ENCODE measurements at places on chromosomes 1 and 21.

DNA sequence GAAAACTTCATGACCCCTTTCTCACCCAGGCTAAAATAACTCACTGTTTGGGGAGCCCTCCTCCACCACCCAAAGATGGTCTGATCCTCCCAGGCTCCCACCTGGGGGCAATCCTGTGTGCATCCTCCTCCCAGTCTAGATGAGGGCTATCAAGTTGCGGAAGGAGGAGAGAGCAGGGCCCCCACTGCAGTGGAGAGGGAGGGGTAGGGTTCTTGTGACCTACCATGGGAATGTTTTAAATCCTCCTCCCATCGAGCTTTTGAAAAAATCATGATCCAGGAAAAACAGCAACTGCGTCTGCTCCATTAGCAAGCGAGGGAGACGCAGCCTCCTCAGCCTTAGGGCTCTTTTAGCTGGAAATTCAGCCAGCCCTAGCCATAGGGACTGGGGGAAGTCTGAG, 80.0 kb downstream of the NAV1 start:
- DNase-seq = no peak

GRCh38 chr1:54520631-54521321, 27.3 kb upstream of the ACOT11 start:
- no peak for DNase-seq

- DNase-seq = no peak
Observed at GRCh38 chr1:179206812-179207211, 22.7 kb downstream of the ABL2 start.

- no peak for DNase-seq
Observed at GRCh38 chr1:162878000-162878596, 17.1 kb upstream of the CCDC190 start.

DNA sequence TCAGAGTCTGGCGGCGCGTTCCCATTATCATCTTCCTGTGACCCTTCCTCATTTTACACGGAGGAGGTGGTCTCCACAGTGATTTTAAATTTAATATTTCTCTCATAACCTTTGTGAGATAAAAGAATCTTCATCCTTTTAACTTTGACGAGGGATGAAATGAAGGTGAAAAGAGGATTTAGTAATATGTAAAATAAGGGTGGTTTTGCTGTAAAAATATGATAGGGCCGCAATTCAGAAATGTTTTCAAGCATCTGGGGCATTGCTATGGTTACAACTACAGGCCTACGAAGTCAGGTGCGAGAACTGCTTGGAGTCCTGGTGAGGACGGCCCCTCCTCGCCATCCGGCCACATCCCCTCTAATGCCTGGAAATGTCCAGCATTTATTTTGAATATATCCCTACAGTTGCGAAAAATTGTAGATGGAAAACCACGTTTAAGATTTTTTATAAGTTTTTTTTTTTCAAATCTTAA, 422 bp upstream of the RSBN1 start:
- no peak for DNase-seq

GRCh38 chr1:236685917-236686814, at the start of gene ACTN2:
TSS of gene ACTN2 (plus strand) at chr1:236686499. CDS start at chr1:236686674, 175 bp downstream.
- peak; percentile 12 for DNase-seq

- DNase-seq = no peak
Observed at GRCh38 chr1:46133181-46133658, 791 bp upstream of the PIK3R3 start.

- no peak for DNase-seq
Observed at GRCh38 chr1:156551869-156552268, 20.5 kb downstream of the IQGAP3 start.
